ENCODE measurements at places on chromosomes 2 and 18.

- DNase-seq: no peak
These were observed 12.4 kb downstream of the ADRA2B start for GRCh38 chr2:96103761-96104486.

DNA sequence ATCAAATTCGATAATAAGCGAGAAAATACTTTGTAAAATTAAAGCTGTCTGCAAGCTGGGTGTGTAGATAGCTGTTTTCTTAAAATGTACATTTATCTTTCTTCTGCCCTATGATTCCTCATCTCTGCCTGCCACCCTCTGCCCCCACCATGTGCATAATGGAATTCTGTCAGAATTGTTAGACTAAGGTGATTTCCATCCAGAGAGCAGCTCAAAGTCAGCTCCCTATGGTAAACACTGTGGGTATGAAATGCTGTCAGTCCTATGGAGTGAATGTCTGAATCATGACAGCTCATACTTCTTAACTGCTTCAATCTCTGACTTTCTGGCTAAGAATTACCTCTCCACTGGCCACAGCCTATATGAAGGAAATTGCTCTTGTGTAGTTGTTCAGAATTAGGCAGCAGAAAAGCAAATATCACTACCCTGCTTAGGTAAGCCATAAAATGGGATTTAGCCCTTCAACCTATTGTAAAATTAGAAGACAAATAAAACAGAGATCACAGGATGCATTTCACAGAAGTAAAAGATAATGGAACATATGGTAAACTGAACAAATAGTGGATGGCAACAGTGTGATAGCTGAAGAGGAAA, 137.7 kb downstream of the CD8B2 start:
- DNase-seq: no peak

- no peak for DNase-seq
These were observed 214.2 kb downstream of the EIPR1 start for GRCh38 chr2:3163401-3163800.

DNA sequence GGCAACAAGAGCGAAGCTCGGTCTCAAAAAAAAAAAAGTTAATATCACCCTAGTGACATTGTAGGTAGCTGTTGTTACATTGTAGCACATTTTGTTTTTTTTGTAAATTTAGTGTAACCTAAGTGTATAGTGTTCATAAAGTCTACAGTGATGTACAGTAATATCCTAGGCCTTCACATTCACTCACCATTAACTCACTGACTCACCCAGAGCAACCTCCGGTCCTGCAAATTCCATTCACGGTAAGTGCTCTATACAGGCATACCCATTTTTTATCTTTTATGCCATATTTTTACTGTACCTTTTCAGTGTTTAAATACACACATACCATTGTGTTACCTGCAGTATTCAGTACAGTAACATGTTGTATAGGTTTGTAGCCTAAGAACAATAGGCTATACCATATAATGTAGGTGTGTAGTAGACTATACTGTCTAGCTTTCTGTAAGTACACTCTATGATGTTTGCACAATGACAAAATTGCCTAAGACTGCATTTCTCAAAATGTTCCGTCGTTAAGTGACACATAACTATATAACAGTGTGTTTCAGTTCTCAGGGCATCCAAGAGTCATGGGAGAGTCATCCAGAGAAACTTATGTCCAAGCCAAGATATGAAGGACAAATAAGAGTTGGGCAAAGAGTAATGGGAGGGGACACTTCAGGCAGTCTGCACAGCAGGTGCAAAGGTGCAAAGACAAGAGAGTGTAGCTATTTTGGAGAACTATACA, 68.4 kb downstream of the TANK start:
- no peak for DNase-seq

GRCh38 chr2:232117413-232117812, 155.9 kb downstream of the DIS3L2 start:
- no peak for DNase-seq

- no peak for DNase-seq
These were observed 93.1 kb downstream of the LRP1B start for GRCh38 chr2:142037744-142038143.

DNA sequence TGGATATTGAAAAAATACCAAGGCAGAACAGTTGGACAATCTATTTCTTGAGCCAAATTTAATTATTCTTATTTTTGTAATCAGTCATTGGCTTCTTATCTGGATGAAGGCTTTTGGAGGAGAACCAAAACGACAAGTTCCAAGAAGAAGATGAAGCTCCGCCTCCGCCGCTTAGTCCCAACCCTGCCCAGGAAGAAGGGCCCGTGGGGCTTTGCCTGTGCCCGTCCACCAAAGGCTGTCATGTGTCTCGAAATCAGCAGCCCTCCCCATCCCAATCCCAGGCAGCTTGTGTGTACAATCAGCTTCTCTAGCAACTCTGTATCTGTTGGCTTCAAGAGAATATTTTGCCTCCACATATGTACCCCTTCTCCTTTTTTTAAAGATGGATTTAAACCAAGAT, 24.6 kb downstream of the PTRHD1 start:
- no peak for DNase-seq

GRCh38 chr2:23381084-23381483, 3.9 kb upstream of the KLHL29 start:
- no peak for DNase-seq

GRCh38 chr2:74414881-74415761, 6.3 kb downstream of the C2orf81 start:
- no peak for DNase-seq

DNA sequence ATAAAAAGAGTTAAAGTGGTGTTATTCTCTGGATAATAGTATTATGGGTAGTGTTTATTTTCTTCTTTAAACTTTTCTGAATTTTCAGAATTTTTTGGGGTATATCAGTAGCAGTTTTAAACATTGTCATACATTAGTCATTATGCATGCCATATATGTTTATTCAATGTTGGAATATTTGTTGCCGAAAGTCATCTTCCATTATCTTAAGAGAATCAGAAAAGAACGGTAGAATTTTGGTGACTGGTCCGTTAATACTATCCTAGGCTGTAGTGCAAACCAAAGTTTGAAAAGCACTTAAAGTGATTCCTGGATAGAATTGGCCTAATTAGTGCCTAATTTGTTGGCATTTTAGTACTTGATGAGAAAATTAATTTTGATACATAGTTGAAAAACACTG, 244.1 kb downstream of the PHLPP1 start:
- DNase-seq: no peak

DNA sequence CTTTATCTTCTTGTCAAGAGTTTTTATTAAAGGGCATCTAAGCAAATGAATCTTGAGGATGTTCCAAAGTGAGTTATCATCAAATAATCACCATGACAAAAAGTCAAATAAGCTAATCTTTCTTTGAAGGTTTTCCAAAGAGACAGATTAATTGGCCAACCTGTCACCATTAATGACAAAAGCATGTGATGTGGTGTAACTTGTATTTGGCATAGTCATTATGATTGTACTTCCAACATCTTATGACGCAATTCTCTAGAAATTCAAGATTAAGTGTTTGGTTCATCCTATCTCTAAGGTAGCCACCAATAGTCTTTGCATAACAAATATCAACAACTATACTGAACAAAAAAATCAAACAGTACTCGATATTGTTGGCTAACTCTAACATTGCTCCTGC, 28.6 kb downstream of the RBMS1 start:
- no peak for DNase-seq

DNA sequence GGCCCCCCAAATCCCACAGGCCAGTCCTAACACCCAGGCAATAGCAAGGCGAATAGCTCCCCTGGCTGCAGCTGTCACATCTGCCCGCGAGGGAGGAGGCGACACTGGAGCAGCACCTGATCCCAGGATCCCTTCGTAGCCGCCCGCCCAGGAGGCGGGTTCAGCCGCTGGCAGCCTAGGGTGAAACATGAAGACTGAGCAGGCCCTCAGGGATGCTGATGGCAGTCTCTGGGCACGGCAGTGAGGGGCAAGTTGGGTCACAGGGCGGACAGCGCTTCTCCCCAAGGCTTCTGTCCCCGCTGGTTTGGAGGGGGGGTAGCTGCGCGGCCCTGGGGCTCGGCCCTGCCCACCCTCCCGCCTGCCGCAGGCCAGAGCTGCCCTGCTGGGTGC, 1.9 kb downstream of the DNMT3A start:
- DNase-seq: no peak

- DNase-seq: no peak
These were observed 326.2 kb upstream of the LRATD1 start for GRCh38 chr2:14306268-14306861.

GRCh38 chr2:197322724-197323720, 12.4 kb upstream of the ANKRD44 start:
- no peak for DNase-seq

- no peak for DNase-seq
These were observed 365.5 kb upstream of the KLHL29 start for GRCh38 chr2:23019476-23019875.

- no peak for DNase-seq
These were observed 38.9 kb downstream of the FASTKD2 start for GRCh38 chr2:206804326-206804725.

DNA sequence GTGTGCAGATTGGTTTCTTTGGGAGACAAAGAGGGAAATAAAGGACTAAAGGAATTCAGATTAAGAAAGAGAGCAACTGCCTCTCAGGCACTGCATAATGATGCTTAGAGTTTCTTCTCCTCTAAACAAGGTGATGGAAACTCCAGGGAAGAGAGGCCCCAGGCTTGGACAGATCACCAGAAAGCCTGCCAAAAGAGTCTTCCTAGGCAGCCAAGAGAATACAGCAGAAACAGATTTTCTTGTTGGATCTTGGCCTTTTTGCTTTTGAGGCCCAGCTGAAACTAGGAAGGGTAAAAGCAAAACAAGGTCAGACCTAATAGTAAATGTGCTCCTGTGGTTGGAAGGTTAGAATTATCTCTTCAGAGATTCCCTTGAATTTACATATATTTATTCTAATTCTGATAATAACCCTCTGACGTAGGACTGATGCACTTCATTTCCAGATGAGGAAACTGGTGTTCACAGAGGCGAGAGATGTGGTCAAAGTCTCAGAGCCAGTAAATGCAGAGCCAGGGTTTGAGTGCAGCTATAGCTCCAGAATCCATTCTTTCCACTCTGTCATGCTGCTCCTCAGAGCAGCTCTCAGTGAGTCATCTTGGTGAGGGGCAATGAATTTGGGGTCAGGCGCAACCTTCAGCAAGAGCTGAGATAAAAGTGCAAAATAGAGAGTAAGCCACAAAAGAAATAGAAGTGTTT, 142.3 kb upstream of the FBXO11 start:
- no peak for DNase-seq

- no peak for DNase-seq
These were observed 20.2 kb upstream of the DARS1 start for GRCh38 chr2:136005462-136006196.

GRCh38 chr2:236684504-236685256, 115.1 kb downstream of the ACKR3 start:
- no peak for DNase-seq

- no peak for DNase-seq
These were observed 23.7 kb upstream of the CXCR4 start for GRCh38 chr2:136141510-136142149.

- DNase-seq: no peak
These were observed 119.5 kb downstream of the LRRTM1 start for GRCh38 chr2:80185091-80185490.

- no peak for DNase-seq
These were observed 57.4 kb downstream of the CELF4 start for GRCh38 chr18:37508207-37508606.

DNA sequence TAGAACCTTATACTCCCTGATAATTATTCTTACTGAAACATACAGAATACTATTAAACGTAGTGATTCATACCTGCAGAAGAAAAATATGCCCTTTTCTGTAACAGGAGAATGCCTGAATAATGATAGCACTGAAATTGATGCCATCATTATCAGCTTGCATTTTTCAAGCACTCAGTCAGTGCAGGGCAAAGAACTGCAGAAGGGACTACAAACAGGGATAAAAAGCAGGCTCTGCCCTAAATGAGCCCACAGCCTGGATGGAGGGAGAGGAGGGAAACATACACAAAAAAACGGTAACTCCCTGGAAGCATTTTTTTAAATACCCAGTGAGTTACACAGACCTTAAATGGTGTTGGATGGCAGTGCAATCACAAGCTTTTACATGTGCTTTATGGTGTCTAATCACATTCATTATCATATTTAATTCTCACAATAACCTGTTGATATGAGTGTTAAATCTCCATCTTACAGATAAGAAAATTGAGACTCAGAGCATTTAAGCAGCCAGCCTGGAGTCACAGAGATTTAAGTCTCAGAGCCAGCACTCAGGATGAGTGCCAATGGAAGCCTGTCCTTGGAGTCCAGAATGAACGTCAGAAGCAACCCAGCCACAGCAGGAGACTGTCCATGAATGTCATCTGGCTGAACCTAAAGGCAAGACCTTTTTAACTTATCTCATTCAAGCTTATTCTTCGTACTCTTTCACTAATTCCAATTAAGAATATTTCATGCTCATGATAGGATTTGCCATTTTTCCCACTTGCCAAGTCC, 139.3 kb upstream of the CTNNA2 start:
- DNase-seq: no peak

- no peak for DNase-seq
These were observed 418 bp downstream of the WDR75 start for GRCh38 chr2:189441709-189442074.

GRCh38 chr18:6982398-6982797, 135.2 kb downstream of the LAMA1 start:
- DNase-seq: no peak

DNA sequence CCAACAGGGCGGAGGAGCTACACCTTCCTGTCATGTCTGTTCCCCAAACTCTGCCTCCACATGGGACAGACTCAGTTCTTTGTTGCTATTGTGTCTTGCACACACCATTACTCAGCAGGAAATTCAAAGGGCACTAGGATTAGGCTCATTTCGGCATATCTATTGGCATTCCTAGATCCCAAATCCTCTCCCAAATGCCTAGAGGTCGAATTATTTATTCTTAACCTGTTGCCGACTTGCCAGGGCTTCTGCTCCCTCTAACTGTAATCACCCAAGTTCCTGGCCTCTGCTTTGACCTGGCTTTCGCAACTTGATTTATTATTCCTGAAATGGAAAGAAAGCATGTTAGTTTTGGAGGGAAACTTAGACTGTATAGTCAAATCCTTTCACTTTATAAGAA, 67.8 kb upstream of the ST6GAL2 start:
- no peak for DNase-seq

- no peak for DNase-seq
These were observed 228.8 kb downstream of the KCNH7 start for GRCh38 chr2:162609798-162610197.

DNA sequence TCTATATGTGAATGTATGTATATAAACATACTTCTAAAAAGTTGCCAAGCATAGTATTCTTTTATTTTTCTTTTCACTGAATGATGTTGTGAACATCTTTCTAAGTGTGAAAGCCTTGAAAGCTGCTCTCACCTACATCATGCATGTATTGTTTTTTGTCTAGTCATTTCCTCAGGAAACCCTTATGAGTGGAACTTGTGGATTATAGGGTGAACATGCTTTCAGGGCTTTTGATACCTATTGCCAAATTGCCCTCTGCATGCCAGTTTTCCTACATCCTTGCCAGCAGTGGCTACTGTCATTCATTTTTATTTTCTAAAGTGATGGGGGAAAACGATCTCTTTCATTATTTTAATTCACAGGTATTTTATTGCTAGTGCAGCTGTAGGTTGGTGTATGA, 78.3 kb downstream of the ADAM23 start:
- DNase-seq: no peak

Measured in activated T-cell treated with anti-CD3 and anti-CD28 coated beads for 1 hour (primary cell).